ENCODE measurements at places on chromosomes 7 and 10. TPM values are rescaled to one million over a fixed set of nuclear protein-coding genes. Genes with fewer than 3 reads are reported as not detected.

DNA sequence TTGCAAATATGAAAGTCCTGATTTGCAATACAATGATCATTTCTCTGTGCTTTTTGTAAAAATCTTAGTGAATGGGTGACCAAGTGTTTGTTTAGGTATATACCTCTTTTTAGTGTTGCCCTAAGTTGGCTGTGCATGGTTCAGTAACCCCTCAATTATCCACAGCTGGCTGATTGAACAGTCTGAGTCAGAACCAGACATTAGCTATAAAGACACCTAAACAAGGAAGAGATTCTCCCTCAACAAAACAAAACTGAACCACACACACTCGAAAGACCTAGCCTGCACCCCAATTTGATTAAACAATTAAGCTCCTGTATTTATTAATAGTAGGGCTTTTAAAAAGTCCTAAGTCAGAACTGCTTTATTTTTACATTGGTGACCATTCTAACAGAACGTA is 2.8 kb downstream of the RSBN1L start:
- H3K36me3 ChIP-seq: no peaks in the 10 kb centered on the region
- peak overlapping the region; percentile 100 for H3K4me3 ChIP-seq
- DNase-seq: peak; percentile 31
- peaks cover 40% of the 10 kb centered on the region for H3K4me1 ChIP-seq
- no peaks in the 10 kb centered on the region for H3K27me3 ChIP-seq
- H3K27ac ChIP-seq: peak overlapping the region; percentile 81

- no peaks in the 10 kb centered on the region for H3K27me3 ChIP-seq
- H3K4me1 ChIP-seq: no peaks in the 10 kb centered on the region
- no peaks in the 10 kb centered on the region for H3K36me3 ChIP-seq
- H3K27ac ChIP-seq: no peak overlapping the region
Measured at GRCh38 chr7:134187893-134188292, 60.8 kb downstream of the LRGUK start.

DNA sequence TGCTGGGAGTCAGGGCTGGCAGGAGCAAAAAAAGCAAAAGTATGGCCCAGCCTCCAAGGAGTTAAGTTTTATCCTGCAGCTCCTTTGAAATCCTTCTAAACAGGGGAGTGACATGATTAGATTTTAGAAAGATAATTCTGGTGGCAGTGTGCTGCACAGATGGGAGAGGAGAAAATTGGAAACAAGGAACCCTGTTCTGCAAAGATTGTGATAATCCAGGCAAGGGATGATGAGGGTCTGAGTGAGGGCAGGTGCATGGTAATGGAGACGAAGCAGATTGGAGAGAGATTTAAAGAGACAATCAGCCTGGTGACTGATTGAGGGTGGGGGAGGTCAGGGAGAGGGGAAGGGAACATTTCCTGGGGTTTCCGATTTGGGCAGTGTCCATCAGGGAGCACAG is 444.7 kb upstream of the PODXL start:
- H3K36me3 ChIP-seq: no peaks in the 10 kb centered on the region
- no peak overlapping the region for H3K4me3 ChIP-seq
- H3K27ac ChIP-seq: no peak overlapping the region
- H3K27me3 ChIP-seq: no peaks in the 10 kb centered on the region
- H3K4me1 ChIP-seq: no peaks in the 10 kb centered on the region

DNA sequence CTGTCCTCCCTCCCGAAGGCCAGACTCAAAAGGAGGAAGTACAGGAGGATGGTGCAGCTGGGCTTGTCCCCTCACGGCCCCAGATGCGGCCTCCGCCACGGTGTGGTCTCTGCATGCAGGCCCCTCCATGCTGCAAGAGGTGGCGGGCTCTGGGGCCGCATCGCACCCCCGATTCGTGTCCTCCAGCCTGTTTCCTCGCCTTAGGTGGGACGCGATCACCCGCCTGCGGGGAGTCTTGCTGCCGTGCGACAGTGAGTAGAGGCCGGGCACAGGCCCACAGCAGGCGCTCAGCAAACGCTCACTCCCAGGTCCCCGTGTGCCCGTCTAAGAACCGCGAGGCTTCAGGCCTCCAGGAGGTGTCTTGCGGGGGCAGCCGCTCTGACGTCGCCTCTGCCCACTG is 13.9 kb upstream of the FAM20C start:
- no peak overlapping the region for H3K27ac ChIP-seq
- no peaks in the 10 kb centered on the region for H3K27me3 ChIP-seq
- no peak for DNase-seq

GRCh38 chr10:88459530-88459929 is 123.6 kb downstream of the RNLS start:
- no peaks in the 10 kb centered on the region for H3K4me1 ChIP-seq
- H3K27ac ChIP-seq: no peak overlapping the region
- H3K4me3 ChIP-seq: no peak overlapping the region
- no peaks in the 10 kb centered on the region for H3K36me3 ChIP-seq
- no peak for DNase-seq
- no peaks in the 10 kb centered on the region for H3K27me3 ChIP-seq

DNA sequence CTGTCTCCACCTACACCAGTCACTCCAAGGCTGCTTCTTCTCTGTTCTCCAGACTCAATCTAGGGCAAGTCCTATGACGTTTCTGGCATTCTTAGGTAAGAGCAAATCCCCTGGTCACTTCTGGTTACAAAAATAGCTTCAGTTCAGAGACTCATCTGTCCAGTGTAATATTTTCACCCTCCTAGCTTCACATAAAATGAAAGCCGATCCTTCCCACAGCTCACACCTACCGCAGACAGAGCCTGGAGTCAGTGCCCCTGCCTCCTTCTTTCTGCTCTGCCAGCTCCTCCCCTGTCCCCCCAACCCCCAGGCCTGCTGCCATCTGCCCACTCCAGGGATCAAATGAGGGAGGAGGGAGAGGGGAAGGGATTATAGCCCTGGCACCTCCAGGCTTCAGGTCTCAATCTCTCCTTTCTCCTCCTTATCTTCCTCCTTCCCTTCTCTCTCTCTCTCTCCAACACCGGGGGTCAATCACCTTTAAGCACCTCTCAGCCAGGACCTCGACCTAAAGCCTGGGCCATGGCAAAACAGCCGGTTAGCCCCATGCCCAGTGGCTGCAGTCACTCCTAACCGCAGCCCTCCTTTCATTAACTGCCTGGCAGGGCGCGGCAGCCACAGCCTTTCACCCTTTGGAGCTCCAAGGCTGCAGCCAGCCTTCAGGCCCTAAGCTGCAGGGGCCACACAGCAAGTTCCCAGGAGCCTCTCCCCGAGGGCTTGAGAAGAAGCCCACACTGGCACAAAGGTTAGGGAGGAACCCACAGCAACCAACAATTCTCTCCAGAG is 292.6 kb upstream of the MGMT start:
- no peaks in the 10 kb centered on the region for H3K36me3 ChIP-seq
- DNase-seq: no peak
- no peaks in the 10 kb centered on the region for H3K4me1 ChIP-seq

- H3K4me1 ChIP-seq: peaks cover 31% of the 10 kb centered on the region
- H3K27me3 ChIP-seq: no peaks in the 10 kb centered on the region
- no peaks in the 10 kb centered on the region for H3K36me3 ChIP-seq
- no peak for DNase-seq
- peak overlapping the region; percentile 84 for H3K27ac ChIP-seq
Measured at GRCh38 chr10:22002591-22003176, 846 bp downstream of the DNAJC1 start.

DNA sequence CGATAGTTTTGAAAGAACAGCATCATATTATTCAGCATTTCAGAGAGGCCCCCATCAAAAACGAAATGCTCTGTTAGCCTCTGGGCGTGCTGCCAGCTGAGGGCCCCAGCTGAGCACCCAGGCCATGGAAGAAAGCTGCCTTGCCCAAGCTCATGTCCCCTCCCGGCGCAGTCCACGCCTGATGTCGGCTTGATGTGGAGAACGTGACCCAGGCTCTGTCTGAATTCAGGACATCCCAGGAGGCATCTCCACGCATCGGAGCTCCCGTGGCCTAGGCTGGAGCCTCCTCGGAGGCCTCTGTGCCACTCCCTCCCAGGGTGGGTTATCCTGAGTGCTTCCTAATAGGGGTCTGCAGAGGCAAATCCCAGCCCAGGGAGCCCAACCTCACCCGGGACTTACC is 218.3 kb upstream of the AKR1E2 start:
- no peak for DNase-seq
- no peak overlapping the region for H3K27ac ChIP-seq
- H3K4me3 ChIP-seq: no peak overlapping the region
- no peaks in the 10 kb centered on the region for H3K36me3 ChIP-seq

Gene PLAU
- total RNA-seq: not detected

DNA sequence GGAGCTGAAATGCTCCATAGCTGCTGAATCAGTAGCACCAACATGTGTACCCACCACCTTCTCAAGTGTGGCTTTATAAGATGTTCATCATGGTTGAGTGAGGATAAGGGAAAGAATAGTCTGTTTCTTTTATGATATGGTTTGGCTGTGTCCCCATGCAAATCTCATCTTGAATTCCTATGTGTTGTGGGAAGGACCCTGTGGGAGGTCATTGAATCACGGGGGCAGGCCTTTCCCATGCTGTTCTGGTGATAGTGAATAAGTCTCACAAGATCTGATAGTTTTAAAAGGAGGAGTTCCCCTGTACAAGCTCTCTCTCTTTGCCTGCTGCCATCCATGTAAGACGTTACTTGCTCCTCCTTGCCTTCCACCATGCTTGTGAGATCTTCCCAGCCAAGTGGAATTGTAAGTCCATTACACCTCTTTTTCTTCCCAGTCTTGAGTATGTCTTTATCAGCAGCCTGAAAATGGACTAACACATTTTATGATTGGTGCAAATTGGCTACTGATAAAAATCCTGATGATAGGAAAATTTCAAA is 799.9 kb downstream of the TNS3 start:
- H3K27me3 ChIP-seq: no peaks in the 10 kb centered on the region
- H3K4me3 ChIP-seq: no peak overlapping the region
- no peak for DNase-seq
- H3K36me3 ChIP-seq: no peaks in the 10 kb centered on the region
- no peak overlapping the region for H3K27ac ChIP-seq

DNA sequence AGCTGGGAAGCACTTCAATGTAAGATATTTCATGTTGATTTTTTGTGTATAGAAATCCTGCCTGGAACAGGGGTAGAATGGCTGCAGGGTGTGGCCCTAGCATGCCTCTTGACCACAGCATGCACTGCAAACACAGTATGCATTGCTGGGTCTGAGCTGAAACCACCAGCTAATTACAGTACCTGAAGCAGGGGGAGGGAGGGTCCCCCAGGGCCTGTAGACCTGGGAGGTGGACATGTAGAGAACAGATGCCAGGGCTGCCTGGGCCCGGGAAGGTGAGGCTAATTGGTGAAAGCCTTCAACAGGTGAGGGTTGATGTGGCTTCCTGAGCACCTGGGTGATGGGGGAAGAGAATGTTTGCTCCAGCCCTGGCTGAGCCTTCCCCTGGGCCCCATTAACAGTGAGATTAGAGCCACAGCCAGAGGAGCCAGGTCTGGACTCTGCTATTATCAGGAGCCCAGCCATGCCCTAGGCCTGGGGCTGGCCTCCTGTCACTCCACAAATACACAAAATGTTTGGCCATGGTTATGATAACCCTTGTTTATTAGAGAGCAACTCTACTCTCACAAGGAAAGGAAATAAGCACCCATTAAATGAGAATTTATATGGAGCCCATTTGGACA is 83.3 kb downstream of the PLXNA4 start:
- H3K4me3 ChIP-seq: no peak overlapping the region
- H3K27me3 ChIP-seq: no peaks in the 10 kb centered on the region
- no peak for DNase-seq
- no peaks in the 10 kb centered on the region for H3K4me1 ChIP-seq

Gene GPR15LG
- not detected for total RNA-seq

- H3K27me3 ChIP-seq: no peaks in the 10 kb centered on the region
- no peaks in the 10 kb centered on the region for H3K36me3 ChIP-seq
- no peak for DNase-seq
- H3K4me1 ChIP-seq: no peaks in the 10 kb centered on the region
- no peak overlapping the region for H3K27ac ChIP-seq
Measured at GRCh38 chr7:82594665-82595064, 151.1 kb upstream of the CACNA2D1 start.

Gene RHOBTB1
- 1.1 TPM for total RNA-seq

GRCh38 chr7:134200970-134201369 is 73.8 kb downstream of the LRGUK start:
- H3K4me1 ChIP-seq: no peaks in the 10 kb centered on the region
- no peak for DNase-seq
- no peak overlapping the region for H3K27ac ChIP-seq
- H3K27me3 ChIP-seq: no peaks in the 10 kb centered on the region
- no peaks in the 10 kb centered on the region for H3K36me3 ChIP-seq

DNA sequence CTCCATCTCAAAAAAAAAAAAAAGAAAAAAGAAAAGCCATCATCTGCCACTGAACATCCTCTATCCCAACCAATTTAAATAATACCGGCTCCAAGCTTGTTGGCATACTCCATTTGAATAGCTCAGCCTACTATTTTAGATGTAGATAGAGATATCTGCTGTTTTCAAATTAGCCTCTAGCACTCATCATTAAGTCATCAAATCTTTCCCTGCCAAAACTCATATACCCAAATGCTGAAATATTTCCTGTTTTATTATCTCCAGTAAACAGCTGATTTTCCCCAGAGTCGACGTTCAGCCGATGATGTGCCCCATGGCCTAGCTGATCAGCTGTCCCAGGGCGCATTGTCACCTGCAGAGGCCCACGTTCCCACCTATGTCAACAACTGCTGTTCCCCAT is 34.5 kb upstream of the FRMD4A start:
- H3K36me3 ChIP-seq: no peaks in the 10 kb centered on the region
- no peaks in the 10 kb centered on the region for H3K4me1 ChIP-seq
- H3K27ac ChIP-seq: no peak overlapping the region
- no peak for DNase-seq
- peaks cover 10% of the 10 kb centered on the region for H3K27me3 ChIP-seq
- no peak overlapping the region for H3K4me3 ChIP-seq

- H3K27ac ChIP-seq: peak overlapping the region; percentile 73
- H3K4me3 ChIP-seq: no peak overlapping the region
- H3K27me3 ChIP-seq: no peaks in the 10 kb centered on the region
- peaks cover 28% of the 10 kb centered on the region for H3K4me1 ChIP-seq
- H3K36me3 ChIP-seq: no peaks in the 10 kb centered on the region
Measured at GRCh38 chr10:52216852-52217251, 97.2 kb upstream of the DKK1 start.

DNA sequence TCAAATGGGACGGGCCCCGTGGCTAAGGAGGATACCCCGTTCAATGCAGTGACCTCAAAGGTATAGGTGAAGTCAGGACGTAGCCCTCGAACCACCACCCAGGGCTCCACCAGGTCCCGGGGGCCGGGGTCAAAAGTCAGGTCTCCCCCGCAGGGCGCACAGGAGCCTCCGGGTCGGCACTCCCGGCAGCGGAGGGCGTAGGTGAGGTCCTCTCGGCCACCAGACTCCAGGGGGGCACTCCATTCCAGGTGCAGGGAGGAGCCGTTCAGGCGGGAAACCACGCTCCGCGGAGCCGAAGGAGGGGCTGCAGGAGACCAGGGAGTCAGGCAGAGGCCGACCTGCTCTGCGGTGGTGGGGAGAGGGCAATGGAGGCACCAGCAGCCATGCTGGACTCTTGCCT is 7.7 kb downstream of the EPHB4 start:
- DNase-seq: no peak
- peaks cover 6% of the 10 kb centered on the region for H3K27me3 ChIP-seq
- H3K4me3 ChIP-seq: no peak overlapping the region

- DNase-seq: no peak
- no peaks in the 10 kb centered on the region for H3K27me3 ChIP-seq
- H3K27ac ChIP-seq: no peak overlapping the region
- no peak overlapping the region for H3K4me3 ChIP-seq
Measured at GRCh38 chr7:106952658-106953231, 87.7 kb downstream of the PIK3CG start.

Measured in B cell (primary cell).